ENCODE measurements at places on chromosomes 3 and 15. TPM values are rescaled to one million over a fixed set of nuclear protein-coding genes. Genes with fewer than 3 reads are reported as not detected.

DGKG gene
- polyA plus RNA-seq: 1.9 TPM

DNA sequence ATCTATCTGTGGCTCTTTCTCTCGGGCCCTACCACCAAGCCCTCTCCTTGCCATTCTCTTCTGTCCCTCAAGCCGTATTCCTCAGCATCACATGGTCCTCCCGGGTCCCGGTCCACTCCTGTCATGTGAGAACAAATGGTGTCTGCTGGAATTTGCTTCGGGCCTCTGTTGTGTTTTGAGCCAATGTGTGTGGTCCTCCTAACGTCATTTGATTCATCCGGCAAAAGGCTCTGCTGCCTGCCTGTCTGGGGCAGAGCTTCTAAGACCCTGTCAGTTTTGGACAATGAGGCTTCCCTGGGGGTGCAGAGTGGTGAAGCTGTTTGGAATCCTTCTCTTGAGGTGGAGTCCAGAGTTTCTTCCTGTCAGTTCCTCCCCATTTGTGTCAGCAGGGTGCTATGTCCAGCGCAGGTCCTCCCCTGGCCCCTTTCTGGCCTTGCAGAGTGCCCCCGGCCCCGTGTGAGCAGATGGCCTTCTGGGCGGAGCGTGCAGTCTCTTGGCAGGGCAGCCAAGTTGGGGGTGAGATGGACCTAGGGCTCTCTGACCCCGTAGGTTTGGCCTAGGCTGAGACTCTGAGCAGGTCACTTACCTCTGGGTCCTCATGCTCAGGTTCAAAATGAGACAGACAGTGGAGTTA, 93.6 kb downstream of the APBA2 start:
- no peaks in the 10 kb centered on the region for H3K4me1 ChIP-seq
- no peak for DNase-seq

- peaks cover 2% of the 10 kb centered on the region for H3K4me1 ChIP-seq
- no peak overlapping the region for H3K27ac ChIP-seq
- H3K4me3 ChIP-seq: no peak overlapping the region
- H3K36me3 ChIP-seq: no peaks in the 10 kb centered on the region
- no peak for DNase-seq
- H3K27me3 ChIP-seq: no peaks in the 10 kb centered on the region
These were observed 325.8 kb upstream of the NAALADL2 start for GRCh38 chr3:174533286-174533685.

CCDC9B gene
- 16.2 TPM for polyA plus RNA-seq

DNA sequence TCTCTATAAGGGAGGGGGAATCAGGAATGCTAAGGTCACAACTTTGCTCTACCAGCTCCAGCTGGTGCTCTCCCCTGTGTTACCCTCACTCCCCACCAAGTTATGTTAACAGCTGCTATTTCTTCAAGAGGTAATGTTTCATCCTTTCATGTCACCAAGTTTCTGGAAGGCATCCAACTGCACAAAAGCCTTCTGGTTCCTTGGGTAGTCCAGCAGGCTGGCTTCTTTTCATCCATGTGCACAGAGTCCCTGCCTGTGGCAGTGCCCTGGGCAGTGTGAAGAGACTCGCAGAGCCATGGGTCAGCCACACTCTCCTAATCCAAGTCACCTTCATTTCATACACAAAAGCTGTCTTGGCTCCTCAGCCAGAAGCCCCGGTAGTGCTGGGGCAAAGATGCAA, 737.5 kb upstream of the LMCD1 start:
- DNase-seq: no peak
- no peaks in the 10 kb centered on the region for H3K27me3 ChIP-seq
- no peak overlapping the region for H3K27ac ChIP-seq

GRCh38 chr3:129605922-129606635, 397 bp downstream of the PLXND1 start:
- peak overlapping the region; percentile 29 for H3K4me3 ChIP-seq
- no peaks in the 10 kb centered on the region for H3K27me3 ChIP-seq
- DNase-seq: peak; percentile 89
- no peak overlapping the region for H3K27ac ChIP-seq
- H3K4me1 ChIP-seq: no peaks in the 10 kb centered on the region

NR2E3 gene
- 0.25 TPM for polyA plus RNA-seq

DNA sequence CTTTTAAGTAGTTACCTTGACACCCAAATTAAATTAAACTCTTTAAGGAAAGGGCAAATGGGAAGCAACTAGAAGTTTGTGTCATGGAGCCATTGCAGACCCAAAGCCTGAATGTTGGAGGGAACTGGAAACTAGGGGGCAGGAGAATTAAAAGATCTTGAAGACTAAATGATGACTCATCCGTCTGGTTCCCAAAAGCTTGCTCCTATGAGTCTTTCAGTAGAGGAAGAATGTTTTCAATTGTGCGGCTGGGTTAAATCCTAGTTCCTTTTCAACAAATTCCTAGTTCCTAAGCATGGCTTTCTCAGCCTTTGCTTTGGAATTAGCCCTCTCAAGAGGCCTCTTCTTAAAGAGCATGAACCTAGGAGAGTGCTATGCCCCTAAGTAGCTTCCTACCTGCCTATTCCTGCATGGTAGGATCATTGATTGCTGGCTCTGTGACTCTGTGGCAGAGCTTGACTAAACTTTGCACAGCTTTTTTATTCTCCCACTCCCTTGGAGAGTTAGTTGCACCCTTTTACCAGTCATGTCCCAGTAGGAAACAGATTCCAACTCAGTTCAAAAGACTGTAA, 17.7 kb downstream of the CLEC3B start:
- peak overlapping the region; percentile 95 for H3K27ac ChIP-seq
- H3K27me3 ChIP-seq: no peaks in the 10 kb centered on the region
- H3K4me3 ChIP-seq: no peak overlapping the region

DNA sequence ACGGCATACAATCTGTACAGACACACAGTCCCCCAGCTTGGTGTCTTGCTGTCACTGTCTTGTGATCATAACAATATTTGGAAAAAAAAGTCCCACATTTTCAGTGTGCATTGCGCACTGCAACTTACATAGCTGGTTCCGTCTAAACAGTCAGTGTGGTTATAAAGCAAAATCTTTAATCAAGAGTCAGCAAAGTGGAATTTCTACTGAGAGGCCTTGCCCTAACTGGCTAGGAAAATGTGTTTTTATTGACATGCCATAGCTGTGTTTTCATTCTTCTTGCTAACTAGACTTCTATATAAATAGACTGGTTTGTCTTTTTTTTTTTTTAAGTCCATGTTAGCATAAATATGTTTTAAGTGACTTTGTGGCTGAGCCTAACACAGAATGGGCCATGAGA, 174.8 kb downstream of the POLR2M start:
- H3K27ac ChIP-seq: no peak overlapping the region
- no peaks in the 10 kb centered on the region for H3K27me3 ChIP-seq
- no peaks in the 10 kb centered on the region for H3K36me3 ChIP-seq
- DNase-seq: no peak
- H3K4me3 ChIP-seq: no peak overlapping the region

SPATA12 gene
- not detected for polyA plus RNA-seq

- H3K36me3 ChIP-seq: no peaks in the 10 kb centered on the region
- DNase-seq: no peak
These were observed 128.3 kb downstream of the TMCO5A start for GRCh38 chr15:38062696-38063095.

- no peaks in the 10 kb centered on the region for H3K27me3 ChIP-seq
- no peaks in the 10 kb centered on the region for H3K36me3 ChIP-seq
- H3K4me1 ChIP-seq: no peaks in the 10 kb centered on the region
- H3K4me3 ChIP-seq: no peak overlapping the region
- H3K27ac ChIP-seq: no peak overlapping the region
These were observed 15.5 kb upstream of the CPEB1 start for GRCh38 chr15:82662641-82663040.

DNA sequence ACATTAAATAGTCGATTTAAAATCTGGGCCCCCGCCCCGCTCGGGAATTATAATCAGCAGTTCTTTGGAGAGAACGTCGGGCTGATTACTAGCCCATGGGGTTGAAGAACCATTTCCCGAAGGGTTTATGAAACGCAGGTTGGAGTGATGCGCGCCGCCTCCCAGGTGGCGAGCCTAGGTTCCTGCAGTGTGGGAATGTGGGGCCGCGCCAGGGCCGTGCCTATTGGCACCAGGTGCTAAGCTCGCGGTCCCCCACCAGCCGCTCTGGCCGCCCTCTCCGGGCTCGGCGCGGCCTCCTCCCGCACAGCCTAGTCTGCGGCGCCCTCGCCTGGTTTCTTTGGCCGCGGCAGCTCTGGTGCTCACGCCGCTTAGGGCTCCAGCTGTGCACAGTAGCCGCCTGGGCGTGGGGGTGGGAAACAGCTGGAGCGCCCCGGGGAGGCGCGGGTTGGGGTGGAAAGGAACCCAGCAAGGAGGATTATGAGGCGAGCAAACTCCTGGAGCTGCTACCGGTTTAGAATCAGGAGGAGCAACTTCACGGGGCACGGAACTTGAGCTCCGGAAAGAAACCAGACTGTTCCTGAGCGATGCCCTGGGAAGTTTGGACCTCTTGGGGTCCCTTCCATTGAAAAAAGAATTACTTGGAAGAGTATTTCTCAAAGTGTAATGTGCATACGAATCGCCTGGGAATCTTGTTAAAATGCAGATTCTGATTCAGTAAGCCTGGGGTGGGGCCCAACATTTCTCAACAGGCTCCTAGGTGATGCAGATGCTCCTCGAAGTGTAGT, 5.6 kb upstream of the MECOM start:
- H3K36me3 ChIP-seq: no peaks in the 10 kb centered on the region
- H3K27me3 ChIP-seq: no peaks in the 10 kb centered on the region

GRCh38 chr15:85335193-85335942, 45.0 kb upstream of the AKAP13 start:
- no peaks in the 10 kb centered on the region for H3K4me1 ChIP-seq
- no peaks in the 10 kb centered on the region for H3K27me3 ChIP-seq
- H3K36me3 ChIP-seq: no peaks in the 10 kb centered on the region

PLXNB1 gene
- polyA plus RNA-seq: 235 TPM

- DNase-seq: peak; percentile 66
- H3K27ac ChIP-seq: peak overlapping the region; percentile 80
- no peaks in the 10 kb centered on the region for H3K27me3 ChIP-seq
- H3K4me3 ChIP-seq: peak overlapping the region; percentile 96
- H3K36me3 ChIP-seq: peaks cover 2% of the 10 kb centered on the region
These were observed 593 bp downstream of the CIAO2A start for GRCh38 chr15:64092864-64093626.

DNA sequence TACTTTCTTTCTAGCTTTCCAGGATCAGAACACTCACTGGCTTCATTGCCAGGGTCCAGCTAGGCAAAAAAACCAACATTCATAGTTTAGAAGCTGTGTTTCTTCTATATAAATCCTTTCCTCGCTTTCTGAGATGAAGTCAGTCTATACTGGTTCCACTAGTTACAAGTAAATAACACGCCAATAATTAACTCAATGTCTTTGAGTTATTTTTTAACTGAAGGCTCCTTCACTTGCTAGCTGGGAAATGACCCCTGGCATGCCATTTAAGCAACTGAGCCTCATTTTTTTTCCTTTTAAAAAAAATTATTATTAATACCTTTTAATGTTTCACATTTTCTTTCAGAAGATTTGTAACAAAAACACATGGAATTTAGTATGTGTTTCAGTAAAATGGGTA, 2.1 kb upstream of the CCDC174 start:
- no peaks in the 10 kb centered on the region for H3K36me3 ChIP-seq
- H3K27me3 ChIP-seq: no peaks in the 10 kb centered on the region
- no peak for DNase-seq
- H3K27ac ChIP-seq: no peak overlapping the region
- H3K4me3 ChIP-seq: no peak overlapping the region
- H3K4me1 ChIP-seq: peaks cover 4% of the 10 kb centered on the region

PEX11A gene
- polyA plus RNA-seq: 10.4 TPM

- H3K27ac ChIP-seq: peak overlapping the region; percentile 21
- H3K36me3 ChIP-seq: no peaks in the 10 kb centered on the region
- no peak overlapping the region for H3K4me3 ChIP-seq
- H3K27me3 ChIP-seq: no peaks in the 10 kb centered on the region
- DNase-seq: no peak
- H3K4me1 ChIP-seq: no peaks in the 10 kb centered on the region
These were observed 287.4 kb downstream of the UACA start for GRCh38 chr15:70475921-70476320.

PCYT1A gene
- 26.7 TPM for polyA plus RNA-seq

VPS39 gene
- 56.3 TPM for polyA plus RNA-seq

- H3K36me3 ChIP-seq: no peaks in the 10 kb centered on the region
- DNase-seq: no peak
- no peak overlapping the region for H3K4me3 ChIP-seq
- no peaks in the 10 kb centered on the region for H3K27me3 ChIP-seq
- H3K27ac ChIP-seq: no peak overlapping the region
These were observed 590.0 kb downstream of the EPHA3 start for GRCh38 chr3:89697321-89697916.

SUCLG2 gene
- 38.2 TPM for polyA plus RNA-seq

LIPH gene
- polyA plus RNA-seq: 3.6 TPM

- H3K36me3 ChIP-seq: no peaks in the 10 kb centered on the region
- H3K27me3 ChIP-seq: no peaks in the 10 kb centered on the region
- H3K4me3 ChIP-seq: no peak overlapping the region
- no peaks in the 10 kb centered on the region for H3K4me1 ChIP-seq
These were observed 4.7 kb upstream of the COPB2 start for GRCh38 chr3:139394116-139394515.

DNA sequence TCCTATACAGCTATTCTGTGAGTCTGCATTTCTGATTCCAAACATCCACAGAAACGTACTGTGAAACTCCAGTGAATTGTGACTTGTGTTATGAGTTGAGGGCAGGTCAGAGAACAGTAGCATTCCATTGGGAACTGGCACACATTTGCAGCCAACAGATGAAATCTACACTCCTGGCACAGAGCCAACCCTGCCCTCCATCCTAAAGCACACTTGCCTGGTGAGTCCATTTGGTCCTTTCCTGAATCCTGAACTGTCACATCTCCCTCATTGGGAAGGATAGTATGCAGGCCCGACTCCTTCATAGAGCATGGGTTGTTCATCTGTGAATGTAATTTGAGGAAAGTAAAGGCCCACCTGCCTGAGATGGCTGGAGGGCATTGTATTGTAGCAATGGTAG, 314.3 kb upstream of the RASGRP1 start:
- no peaks in the 10 kb centered on the region for H3K27me3 ChIP-seq
- H3K4me3 ChIP-seq: no peak overlapping the region
- no peaks in the 10 kb centered on the region for H3K36me3 ChIP-seq
- H3K27ac ChIP-seq: no peak overlapping the region
- H3K4me1 ChIP-seq: no peaks in the 10 kb centered on the region

- H3K4me3 ChIP-seq: no peak overlapping the region
- no peaks in the 10 kb centered on the region for H3K36me3 ChIP-seq
- peaks cover 4% of the 10 kb centered on the region for H3K4me1 ChIP-seq
- no peak for DNase-seq
These were observed 730.2 kb downstream of the TUSC7 start for GRCh38 chr3:117439812-117440211.

CATSPER2 gene
- 13.7 TPM for polyA plus RNA-seq

DNA sequence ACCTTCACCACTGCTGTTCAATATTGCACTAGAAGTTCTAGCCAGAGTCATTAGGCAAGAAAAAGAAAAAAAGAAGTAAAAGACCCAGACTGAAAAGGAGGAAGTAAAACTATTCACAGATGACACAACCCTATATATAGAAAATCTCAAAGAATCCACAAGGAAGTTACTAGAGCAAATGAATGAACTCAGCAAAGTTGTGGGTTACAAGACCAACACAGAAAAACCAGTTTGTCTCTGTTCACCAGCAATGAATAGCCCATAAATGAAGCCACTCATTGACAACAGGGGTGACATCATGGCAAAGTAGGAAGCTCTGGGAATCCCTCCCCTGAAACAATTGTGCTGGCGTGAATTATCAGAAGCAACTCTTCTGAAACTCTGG, 4.6 kb downstream of the CFAP100 start:
- DNase-seq: no peak
- H3K36me3 ChIP-seq: no peaks in the 10 kb centered on the region
- no peaks in the 10 kb centered on the region for H3K4me1 ChIP-seq
- H3K27me3 ChIP-seq: no peaks in the 10 kb centered on the region

GRCh38 chr3:14429237-14429636, 26.8 kb downstream of the SLC6A6 start:
- no peaks in the 10 kb centered on the region for H3K4me1 ChIP-seq
- H3K27me3 ChIP-seq: no peaks in the 10 kb centered on the region
- H3K4me3 ChIP-seq: no peak overlapping the region
- H3K27ac ChIP-seq: no peak overlapping the region
- H3K36me3 ChIP-seq: no peaks in the 10 kb centered on the region
